ENCODE measurements at places on chromosomes 5 and 9. TPM values are rescaled to one million over a fixed set of nuclear protein-coding genes. Genes with fewer than 3 reads are reported as not detected.

- no peak for DNase-seq
Observed at GRCh38 chr9:93171261-93171990, 12.5 kb upstream of the WNK2 start.

DNA sequence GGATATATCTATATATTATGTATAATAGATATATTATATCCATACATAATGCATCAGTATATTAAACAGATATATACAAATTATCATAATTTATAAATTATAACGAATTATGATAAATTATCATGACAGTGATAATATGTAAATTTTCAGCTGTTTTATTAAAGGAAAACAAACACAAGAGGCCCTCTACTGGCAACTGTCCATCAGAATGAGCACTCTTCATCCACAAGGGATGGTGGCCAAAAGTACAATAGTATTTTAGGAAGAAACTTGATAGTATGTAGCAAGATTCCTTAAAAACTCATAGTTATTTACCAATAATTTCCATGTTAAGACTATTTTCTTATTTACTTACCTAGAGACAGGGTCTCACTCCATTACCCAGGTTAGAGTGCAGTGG lies 113.3 kb upstream of the LPAR1 start:
- DNase-seq: peak; percentile 28

F12 gene
- 0.81 TPM for total RNA-seq

GRCh38 chr9:4226331-4227250 lies 73.3 kb downstream of the GLIS3 start:
- no peak for DNase-seq

PTGS1 gene
- not detected for total RNA-seq

GDF9 gene
- 0.32 TPM for total RNA-seq

DNA sequence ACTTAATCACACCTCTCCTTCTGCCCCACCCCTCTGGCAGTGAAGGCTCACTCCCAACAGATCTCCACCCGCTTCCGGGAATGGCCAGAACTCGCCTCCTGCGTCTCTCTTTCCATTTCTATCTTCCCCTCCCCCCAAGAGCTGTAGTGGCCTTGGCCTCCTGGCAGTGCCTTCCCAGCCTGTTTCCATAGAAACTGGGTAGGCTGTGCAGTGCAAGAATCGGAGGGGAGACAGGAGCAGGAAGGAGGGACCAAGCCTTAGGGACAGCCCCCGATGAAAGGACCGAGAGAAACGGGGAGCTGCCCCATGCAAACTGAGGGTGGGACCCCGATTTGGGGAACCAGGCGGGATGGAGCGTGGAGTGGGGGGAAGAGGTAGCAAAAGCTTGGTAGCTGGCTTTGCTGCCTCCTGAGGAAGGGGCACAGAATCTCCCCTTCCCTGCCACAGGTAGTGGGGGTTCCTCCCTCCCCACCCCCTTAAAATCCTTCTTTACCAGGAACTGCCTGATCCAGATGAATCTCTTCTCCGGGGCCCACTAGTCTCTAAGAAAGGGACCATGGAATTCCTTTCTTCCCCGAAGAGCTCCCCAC lies 4.5 kb upstream of the PCDH1 start:
- DNase-seq: no peak

GFI1B gene
- not detected for total RNA-seq

- DNase-seq: no peak
Observed at GRCh38 chr5:137791799-137792198, 37.6 kb upstream of the HNRNPA0 start.

- no peak for DNase-seq
Observed at GRCh38 chr5:157594257-157594656, 18.7 kb upstream of the ADAM19 start.

- DNase-seq: no peak
Observed at GRCh38 chr5:85030316-85031084, 645.8 kb upstream of the EDIL3 start.

SLC31A2 gene
- total RNA-seq: 2.8 TPM

CKS2 gene
- 301 TPM for total RNA-seq

- no peak for DNase-seq
Observed at GRCh38 chr5:172597755-172598155, 43.3 kb upstream of the NEURL1B start.

DNA sequence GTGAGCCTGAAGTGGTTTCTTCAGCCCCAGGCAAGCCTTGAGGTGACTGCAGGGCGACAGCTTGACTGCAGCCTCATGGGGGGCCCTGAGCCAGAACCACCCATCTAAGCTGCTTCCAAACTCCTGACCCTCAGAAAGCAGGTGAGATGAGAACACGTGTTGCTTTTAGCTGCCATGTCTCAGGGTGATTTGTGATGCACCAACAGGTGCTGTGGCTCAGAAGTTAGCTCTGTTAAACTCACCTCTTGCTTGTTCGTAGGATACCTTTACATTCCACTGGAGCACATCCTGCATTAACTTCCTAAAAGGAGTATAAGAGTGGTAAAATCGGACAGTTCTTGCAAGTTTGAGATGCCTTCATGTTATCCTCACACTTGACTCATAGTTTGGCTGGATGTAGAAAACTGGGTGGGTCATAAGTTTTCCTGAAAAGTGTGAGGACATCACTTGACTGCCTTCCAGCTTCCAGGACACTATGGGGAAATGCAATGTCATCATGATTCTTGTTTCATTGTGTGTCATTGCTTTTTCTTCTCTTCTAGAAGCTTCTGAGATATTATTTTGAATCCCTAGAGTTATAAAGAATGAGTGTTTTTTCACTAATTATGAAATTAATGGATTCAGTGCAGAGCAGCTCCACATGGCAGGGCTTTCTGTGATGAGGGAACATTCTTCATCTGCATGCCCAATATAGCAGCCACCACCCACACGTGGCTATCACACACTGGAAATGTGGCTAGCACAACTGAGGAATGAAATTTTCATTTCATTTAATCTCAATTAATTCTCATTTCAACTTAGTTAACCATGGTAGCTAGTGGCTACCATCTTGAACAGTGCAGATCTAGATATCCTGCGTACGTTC lies 92.3 kb downstream of the HSD17B3 start:
- no peak for DNase-seq

SPINK4 gene
- total RNA-seq: not detected

- no peak for DNase-seq
Observed at GRCh38 chr9:69476797-69477196, 151.8 kb downstream of the ENTREP1 start.

- DNase-seq: no peak
Observed at GRCh38 chr9:15249981-15250380, 57.0 kb downstream of the TTC39B start.

GRCh38 chr9:86665416-86665815 lies 281.9 kb downstream of the GAS1 start:
- no peak for DNase-seq

All from A673 (cell line).